ENCODE measurements at places on chromosomes 1 and 21.

- no peak for DNase-seq
Measured at GRCh38 chr1:152967201-152967600, 3.2 kb upstream of the SPRR4 start.

DNA sequence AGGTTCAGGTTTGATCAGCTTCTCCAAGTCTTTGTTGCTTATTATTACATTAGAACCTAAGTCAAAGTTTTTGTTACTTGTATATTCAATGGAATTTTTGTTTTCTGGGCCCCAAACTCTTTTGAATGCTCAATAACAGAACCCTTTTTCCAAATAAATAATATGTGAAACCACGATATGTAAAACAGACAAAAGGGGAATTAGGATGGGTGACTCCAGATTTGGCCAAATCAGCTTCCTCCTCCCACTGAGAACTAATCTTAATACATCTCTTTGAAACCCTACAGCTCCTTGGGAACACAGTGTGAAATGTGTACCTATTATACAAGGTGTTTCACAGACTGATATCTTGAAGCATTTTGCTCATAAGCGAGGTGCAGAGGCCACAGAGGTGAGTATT, 67.0 kb upstream of the TNFSF18 start:
- DNase-seq = no peak

- DNase-seq = peak; percentile 46
Measured at GRCh38 chr1:221699577-221699976, 42.3 kb downstream of the DUSP10 start.

- no peak for DNase-seq
Measured at GRCh38 chr1:207870306-207871031, 40.5 kb downstream of the CD34 start.

- DNase-seq = no peak
Measured at GRCh38 chr1:221672965-221673364, 68.9 kb downstream of the DUSP10 start.

GRCh38 chr21:42865776-42866160, 13.6 kb downstream of the WDR4 start:
- no peak for DNase-seq

- DNase-seq = no peak
Measured at GRCh38 chr1:95793893-95794292, 559.9 kb downstream of the RWDD3 start.

- no peak for DNase-seq
Measured at GRCh38 chr1:28885977-28886730, 28.2 kb upstream of the EPB41 start.

DNA sequence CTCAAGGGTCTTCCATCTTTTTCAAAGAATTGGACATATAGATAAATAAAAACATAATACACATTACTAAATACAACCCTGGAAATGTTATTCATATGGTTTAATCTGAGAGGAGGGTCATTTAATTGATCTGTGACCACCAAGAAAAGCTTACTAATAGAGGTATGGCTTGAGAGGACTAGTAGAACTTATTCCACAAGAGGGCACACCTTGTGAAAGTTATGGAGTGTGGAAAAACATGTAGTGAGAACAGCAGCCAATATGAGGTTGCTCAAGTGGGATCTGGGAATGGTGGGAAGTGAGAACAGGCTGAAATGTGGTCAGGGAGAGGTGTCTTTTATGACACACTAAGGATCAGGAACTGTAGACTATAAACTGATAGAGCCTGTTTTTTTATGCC, 973.5 kb upstream of the B3GALT2 start:
- no peak for DNase-seq

DNA sequence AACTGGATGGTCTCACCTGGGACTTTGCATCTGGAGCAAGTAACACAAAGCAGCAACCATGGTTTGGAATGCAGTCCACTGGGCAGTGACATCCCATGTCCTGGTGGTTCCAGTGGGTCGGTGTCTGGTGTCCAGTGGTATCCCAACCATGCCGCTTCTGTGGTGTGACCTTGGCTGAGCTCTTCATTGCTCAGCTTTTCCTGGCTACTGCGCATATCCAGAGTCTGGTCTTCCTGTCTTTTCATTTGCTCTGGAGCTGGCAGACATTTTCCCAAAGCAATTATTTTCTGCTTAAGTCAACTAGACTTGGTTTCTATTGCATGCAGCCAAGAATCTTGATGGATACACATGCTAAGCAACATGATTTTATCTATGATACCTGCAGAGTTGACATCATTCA, 28.4 kb upstream of the CD2 start:
- no peak for DNase-seq

GRCh38 chr1:35962952-35963351, 32.0 kb downstream of the AGO3 start:
- no peak for DNase-seq

DNA sequence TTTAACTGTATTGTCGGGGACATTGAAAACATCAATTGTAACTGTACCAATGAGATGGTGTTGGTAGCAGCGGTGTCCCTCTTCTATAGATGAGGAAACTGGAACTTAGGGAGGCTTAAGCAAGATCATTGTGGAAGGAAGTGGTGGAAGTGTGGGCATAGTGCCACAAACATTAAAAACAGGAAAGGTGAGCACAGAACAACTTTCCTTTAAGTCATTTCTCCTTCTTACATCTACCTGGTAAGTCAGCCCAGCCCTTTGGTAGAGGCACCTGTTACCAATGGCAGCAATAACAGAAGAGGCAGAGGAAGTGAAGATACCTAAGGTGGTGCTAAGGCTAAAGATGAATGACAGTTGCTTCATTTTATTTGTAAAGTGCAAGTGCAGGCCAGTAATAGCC, 12.0 kb upstream of the CTSS start:
- no peak for DNase-seq

- DNase-seq = no peak
Measured at GRCh38 chr1:116895073-116895472, 14.6 kb upstream of the PTGFRN start.

- peak; percentile 35 for DNase-seq
Measured at GRCh38 chr1:116950517-116951199, 40.9 kb downstream of the PTGFRN start.

DNA sequence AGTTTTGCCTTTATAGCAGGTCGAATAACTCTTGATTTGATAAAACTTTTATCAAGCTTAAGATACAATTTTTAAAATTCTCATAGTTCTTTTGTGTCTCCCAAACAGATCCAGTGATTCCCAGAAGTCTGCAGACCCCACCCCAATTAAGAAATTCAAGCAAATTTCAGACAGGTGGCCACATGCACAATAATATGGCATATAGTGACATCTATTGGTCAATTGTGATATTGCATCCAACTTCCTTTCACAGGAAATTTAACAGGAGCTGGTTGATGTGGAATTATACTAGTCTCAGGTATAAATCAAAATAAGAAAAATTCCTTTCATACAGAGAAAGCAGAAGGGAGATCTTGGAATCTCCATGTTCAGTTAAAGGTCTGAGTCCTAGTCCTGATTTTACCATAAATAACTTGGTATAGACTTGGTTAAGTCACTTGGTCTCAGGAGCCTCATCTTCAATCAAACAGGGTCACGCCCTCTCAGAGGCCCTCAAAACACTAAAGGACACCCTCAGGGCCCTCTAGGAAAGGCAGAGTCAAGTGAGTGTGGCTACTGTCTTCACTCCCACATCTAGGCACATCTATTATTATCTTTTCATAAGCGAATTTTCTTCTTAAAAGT, 24.1 kb downstream of the PIGM start:
- DNase-seq = no peak

- DNase-seq = no peak
Measured at GRCh38 chr1:115671176-115671934, 29.6 kb downstream of the VANGL1 start.

DNA sequence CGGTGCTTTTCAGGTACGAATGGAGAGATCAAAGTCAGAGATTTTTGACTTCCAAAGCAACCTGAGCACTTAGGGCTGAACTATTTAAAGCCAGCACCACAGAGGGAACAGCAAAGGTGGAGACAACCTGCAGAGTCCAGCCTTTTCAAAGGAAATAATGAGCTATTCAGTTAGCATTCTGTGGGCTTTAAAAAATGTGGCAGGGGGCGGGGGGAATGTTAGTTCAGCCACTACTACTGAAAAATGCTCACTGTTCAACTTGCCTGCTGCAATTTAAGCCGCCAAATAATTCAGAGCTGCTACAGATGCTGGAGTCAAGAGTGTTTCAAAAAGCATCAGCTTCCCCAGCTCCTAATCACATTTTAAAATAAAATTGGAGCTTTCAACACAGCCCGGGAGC, 473.3 kb upstream of the PLXNA2 start:
- no peak for DNase-seq

- DNase-seq = no peak
Measured at GRCh38 chr1:81679942-81680341, 120.8 kb upstream of the ADGRL2 start.

GRCh38 chr1:48859456-48859855, 82.8 kb upstream of the BEND5 start:
- DNase-seq = peak; percentile 46

- no peak for DNase-seq
Measured at GRCh38 chr1:151854658-151855057, 1.1 kb upstream of the THEM5 start.

DNA sequence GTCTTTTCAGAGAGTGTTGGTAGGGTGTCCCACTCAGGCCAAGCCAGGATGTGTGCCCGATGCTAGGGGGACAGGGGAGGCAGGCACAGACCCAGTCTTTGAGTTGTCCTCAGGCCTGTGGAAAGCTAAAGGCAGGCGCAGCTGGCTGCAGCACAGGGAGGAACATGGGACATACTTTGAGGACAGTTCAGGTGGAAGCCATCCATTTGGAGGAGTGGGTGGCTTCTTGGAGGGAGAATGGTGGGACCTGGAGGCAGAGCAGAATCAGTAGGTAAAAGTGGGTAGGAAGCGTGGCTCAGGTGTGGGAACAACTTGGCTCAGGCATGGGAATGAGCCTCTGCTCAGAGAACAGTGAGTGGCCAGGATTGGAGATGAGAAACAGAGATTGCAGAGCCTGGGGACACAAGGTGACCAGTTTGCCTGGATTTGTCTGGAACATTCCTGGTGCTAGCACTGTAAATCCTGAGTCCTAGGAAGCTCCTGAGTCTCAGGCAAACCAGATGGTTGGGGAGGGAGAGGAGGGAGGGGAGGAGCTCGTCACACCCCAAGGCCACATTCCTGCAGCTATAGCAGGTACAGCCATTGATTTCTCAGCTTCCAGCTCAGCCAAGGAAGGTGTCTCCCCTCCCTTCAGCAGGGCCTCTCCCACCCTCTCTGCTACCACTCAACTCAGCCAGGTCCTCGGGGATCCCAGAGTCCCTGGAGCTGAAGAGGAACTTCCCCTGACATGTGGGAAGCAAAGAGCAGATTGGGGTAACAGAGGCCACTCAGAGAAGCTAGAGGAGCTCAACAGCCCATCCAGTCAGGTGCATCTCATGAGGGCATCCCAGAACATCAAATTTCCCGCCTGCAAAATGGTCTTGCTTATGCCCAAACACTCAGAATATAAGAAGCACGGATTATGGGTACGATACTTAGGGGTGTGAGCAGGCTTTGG, 65.2 kb upstream of the TINAGL1 start:
- no peak for DNase-seq

GRCh38 chr1:208031316-208031931, 120.5 kb upstream of the CD34 start:
- DNase-seq = no peak

- DNase-seq = peak; percentile 36
Measured at GRCh38 chr1:21906173-21907078, 30.7 kb downstream of the HSPG2 start.

DNA sequence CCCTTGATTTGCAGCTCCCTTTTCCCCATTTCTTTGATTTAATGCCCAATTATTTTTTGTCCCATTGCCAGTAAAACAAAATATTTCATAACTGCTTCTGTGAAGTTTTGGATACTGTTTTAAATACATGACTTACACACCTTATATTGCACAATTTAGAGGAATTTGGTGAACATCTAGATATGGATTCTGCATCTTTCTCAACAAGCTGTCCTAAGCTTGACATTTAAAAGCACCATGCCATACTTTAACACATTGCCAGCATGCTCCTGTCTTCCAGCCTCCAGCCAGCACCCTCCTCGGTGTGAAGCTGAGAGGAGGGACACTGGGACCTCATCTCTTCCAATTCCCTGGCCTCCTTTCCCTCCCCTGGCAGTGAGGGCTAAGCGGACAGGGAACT, 167.6 kb downstream of the SEC16B start:
- DNase-seq = no peak

- DNase-seq = peak; percentile 61
Measured at GRCh38 chr1:97277891-97278654, 556.5 kb downstream of the PTBP2 start.

DNA sequence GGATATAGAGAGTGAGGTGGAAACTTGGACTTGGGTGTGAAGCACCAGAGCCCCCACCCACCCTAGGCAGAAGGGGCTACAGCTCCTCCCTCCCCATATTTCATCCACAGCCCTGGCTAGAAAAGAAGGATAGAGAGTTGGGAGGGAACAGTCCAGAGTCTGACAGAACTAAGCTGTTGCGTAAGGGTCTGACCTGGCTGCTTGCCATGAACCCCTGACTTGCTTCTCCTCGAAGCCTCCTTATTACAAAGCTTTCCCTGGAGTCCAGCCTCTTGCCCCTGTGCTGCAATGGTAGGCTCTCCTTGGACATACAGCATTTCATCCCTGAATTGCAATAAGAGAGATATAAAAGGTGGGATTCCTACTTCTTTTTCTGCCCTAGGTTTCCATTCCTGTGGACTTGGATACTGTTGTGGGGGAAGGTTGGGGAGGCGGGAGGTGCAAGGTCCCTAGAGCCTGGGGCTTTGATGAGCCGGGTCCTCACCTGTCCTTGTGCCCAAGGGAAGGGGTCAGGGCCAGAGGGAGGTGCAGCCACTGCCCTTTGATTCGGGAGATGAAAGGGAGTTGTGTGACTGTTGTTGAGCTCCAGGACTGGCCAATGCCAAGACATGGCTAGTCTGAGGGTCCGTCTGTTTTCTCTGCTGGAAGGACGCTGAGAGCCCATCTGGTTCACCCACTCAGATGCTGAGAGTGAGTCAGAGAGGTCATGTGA, 2.7 kb downstream of the RHBG start:
- DNase-seq = peak; percentile 63

- DNase-seq = no peak
Measured at GRCh38 chr1:16625497-16626408, 12.4 kb upstream of the NBPF1 start.

DNA sequence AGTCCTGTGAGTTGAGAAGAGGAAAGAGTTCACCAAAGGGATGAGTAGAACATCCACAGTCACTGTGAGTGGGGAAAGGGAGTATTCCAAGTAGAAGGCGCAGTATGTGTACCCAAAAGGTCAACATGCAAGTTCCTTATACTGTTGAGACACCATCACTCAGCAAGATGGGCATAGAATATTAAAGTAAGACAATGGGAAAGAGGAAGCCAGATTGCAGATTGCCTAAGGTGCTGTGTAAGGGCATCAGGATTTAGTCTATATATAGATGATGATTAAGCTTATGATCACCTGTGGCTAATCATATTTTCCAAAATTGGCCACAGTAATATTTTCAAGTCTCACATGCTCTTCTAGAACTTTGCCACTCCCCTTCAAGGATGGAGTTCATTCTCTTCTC, 120.1 kb upstream of the CAMK1G start:
- no peak for DNase-seq

- DNase-seq = no peak
Measured at GRCh38 chr1:46445773-46446256, 43.8 kb upstream of the DMBX1 start.

GRCh38 chr1:225449774-225450173, 21.9 kb upstream of the LBR start:
- no peak for DNase-seq
